Activated T-cell treated with anti-CD3 and anti-CD28 coated beads, Interleukin-2, amount 50 U/mL, for 72 hours (primary cell): ENCODE measurements at places on chromosomes 11 and 22. TPM values are rescaled to one million over a fixed set of nuclear protein-coding genes. Genes with fewer than 3 reads are reported as not detected.

CALCA gene
- not detected for total RNA-seq

GTSE1 gene
- total RNA-seq = 60.5 TPM

VPREB3 gene
- 1.7 TPM for total RNA-seq

APBB1 gene
- total RNA-seq = 63.8 TPM

NRGN gene
- 4.4 TPM for total RNA-seq

TMPRSS5 gene
- 1.3 TPM for total RNA-seq

VWCE gene
- 7.7 TPM for total RNA-seq

PGR gene
- not detected for total RNA-seq

MAPK8IP2 gene
- total RNA-seq = 0.62 TPM

C11orf42 gene
- total RNA-seq = not detected

SLCO2B1 gene
- total RNA-seq = not detected

TSSK2 gene
- total RNA-seq = not detected

TUBA8 gene
- 2.9 TPM for total RNA-seq

CNTF gene
- total RNA-seq = 5.0 TPM

MIAT gene
- total RNA-seq = 113 TPM

CRYBB2 gene
- total RNA-seq = not detected

AMOTL1 gene
- total RNA-seq = 2.8 TPM

INSC gene
- total RNA-seq = 0.96 TPM

DBX1 gene
- not detected for total RNA-seq

BIRC2 gene
- total RNA-seq = 44.4 TPM

OR52L1 gene
- not detected for total RNA-seq

PARVA gene
- not detected for total RNA-seq

TEX54 gene
- 1.5 TPM for total RNA-seq

TREH gene
- not detected for total RNA-seq

PTPMT1 gene
- 37.0 TPM for total RNA-seq

NFAM1 gene
- total RNA-seq = 0.31 TPM

OR5A1 gene
- not detected for total RNA-seq

TNNI2 gene
- 1.2 TPM for total RNA-seq

PRG3 gene
- not detected for total RNA-seq

MRGPRX4 gene
- total RNA-seq = not detected

POU2AF1 gene
- total RNA-seq = 12.4 TPM

SEPTIN3 gene
- 4.5 TPM for total RNA-seq

CCDC86 gene
- total RNA-seq = 23.9 TPM

AQP11 gene
- total RNA-seq = 0.22 TPM

IRAG1 gene
- total RNA-seq = not detected

HPX gene
- 1.2 TPM for total RNA-seq

TMEM191C gene
- total RNA-seq = 3.0 TPM

CATSPERZ gene
- 0.53 TPM for total RNA-seq

OR8G1 gene
- total RNA-seq = not detected

CHADL gene
- 0.55 TPM for total RNA-seq

SYT12 gene
- not detected for total RNA-seq

CCDC87 gene
- 0.21 TPM for total RNA-seq

CNGA4 gene
- 0.29 TPM for total RNA-seq

UPK2 gene
- 1.2 TPM for total RNA-seq

RASL10A gene
- total RNA-seq = not detected

OR51G2 gene
- not detected for total RNA-seq

NOL12 gene
- 36.3 TPM for total RNA-seq

SCT gene
- total RNA-seq = not detected

PARVG gene
- 81.5 TPM for total RNA-seq

TBX10 gene
- not detected for total RNA-seq

CD248 gene
- total RNA-seq = 3.0 TPM

ZNRF3 gene
- 0.86 TPM for total RNA-seq

ALKBH8 gene
- total RNA-seq = 12.8 TPM

MAPK8IP1 gene
- total RNA-seq = 0.50 TPM

OVCH2 gene
- total RNA-seq = not detected

WNT7B gene
- total RNA-seq = not detected
